Stimulated activated CD4-positive, alpha-beta T cell treated with anti-CD3 and anti-CD28 coated beads, TNF-alpha, amount 100 ng/mL, for 1 hour (primary cell): ENCODE measurements at places on chromosomes 5 and 9.

DNA sequence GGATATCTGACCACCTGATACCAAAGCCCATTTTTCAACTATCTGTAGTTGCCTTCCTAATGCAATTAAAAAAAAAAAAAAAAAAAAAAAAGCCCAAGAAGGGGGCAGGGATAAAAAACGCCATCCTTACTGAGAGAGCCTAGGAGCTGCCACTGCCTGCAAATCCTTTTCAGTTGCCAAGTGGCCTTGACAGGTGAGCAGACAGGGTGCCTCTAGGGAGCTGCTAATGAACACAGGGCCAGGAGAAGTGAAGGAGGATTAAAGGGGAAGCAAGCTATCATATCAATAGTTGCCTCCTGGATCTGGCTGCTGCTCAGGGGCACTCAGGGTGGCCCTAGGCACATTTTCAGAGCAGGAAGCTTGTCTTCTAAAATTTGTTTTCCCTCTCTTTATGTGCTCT lies 547.4 kb downstream of the TLE1 start:
- DNase-seq = no peak

DNA sequence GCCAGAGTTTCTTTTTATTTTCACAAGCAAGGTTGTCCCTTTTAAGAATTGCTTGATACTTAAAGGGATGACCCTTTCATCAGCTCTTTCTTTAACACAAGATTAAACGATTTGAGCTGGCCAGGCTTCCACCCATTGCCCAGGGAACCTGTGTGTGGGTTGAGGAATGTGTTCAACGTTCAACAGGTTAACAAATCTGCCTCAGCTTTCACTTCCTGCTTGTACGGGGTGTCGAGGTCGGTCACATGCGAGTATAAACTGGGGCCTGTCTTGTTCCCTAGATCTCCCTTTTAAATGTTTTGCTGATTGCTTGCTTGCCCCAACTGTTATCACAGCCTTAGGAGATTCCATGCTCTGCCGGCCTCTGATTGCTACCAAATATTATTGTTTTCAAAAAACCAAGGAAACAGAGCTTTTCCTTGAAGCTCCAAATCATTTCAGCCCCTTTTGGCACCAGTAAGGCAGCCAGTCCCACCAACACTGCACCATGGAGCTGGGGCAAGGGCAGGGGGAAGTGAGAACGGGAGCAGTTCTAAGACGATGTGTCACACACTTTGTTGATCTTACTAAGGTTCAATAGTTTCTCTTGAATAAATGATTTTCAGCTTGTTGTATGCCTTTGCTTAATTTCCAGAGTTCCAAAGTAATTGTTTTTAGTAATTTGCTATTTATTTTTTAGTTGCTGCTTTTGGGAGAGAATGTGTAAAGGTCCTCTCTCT lies 10.7 kb upstream of the CLK4 start:
- no peak for DNase-seq

GRCh38 chr5:126066836-126067235 lies 356.4 kb upstream of the GRAMD2B start:
- no peak for DNase-seq

GRCh38 chr5:157306081-157306480 lies 40.2 kb downstream of the CYFIP2 start:
- DNase-seq = no peak

DNA sequence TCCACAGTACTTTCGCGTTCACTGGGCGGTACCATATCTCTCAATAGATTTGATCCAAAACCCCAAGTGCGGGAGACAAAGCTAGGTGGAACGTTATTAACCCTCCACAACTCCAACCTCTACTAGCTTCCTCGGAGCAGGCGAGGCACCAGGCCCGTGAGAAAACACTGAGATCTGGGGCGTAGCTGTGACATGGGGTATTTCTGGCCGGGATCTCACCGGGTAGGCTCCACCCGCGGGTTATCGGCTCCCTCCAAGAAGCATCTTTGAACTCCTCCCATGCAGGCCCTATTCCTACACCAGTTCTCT lies 350 bp upstream of the SLC25A46 start:
- no peak for DNase-seq

DNA sequence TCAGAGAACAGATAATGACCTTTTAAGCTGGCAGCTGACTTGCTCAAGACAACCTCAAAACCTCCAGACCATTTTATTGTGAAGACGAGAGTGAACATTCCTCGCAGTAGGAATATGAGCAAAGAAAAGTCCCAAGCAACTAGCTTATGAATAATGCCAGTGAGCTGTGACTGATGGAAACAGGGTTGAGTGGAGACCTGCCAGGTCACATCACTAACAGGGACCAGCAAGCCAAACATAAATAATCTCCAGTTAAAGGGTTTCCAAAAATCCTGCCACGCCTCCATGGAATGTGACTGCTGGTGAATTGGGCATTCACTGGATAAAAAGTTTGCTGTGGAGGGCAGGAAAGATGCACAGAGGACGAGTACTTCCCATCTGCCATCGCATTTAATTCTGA lies 185.4 kb downstream of the CRB2 start:
- DNase-seq = no peak

GRCh38 chr5:62310426-62311143 lies 4.6 kb downstream of the KIF2A start:
- DNase-seq = no peak

DNA sequence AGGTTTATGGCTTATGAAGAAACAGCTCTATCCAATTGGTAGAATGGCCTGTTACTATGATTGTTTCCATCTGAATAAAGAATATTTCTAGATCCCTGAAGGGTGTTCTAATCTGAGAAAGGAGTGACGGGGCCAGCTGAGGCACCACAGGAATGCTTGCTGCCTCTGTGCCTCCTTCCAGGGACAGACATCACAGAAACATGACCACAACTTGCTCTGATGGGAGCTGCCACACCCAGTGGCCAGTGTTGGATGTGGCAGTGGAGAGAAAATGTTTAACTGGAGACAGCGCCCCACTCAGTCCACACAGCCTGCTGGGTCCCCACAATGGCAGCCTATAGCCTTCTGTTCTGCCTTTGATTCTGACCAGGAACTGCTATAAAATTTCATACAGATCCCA lies 38.6 kb upstream of the TESK1 start:
- DNase-seq = no peak

GRCh38 chr5:134084570-134084969 lies 29.9 kb upstream of the TCF7 start:
- DNase-seq = no peak

GRCh38 chr5:15334551-15335266 lies 165.3 kb upstream of the FBXL7 start:
- no peak for DNase-seq

GRCh38 chr5:67262206-67262605 lies 65.6 kb upstream of the CD180 start:
- DNase-seq = no peak

DNA sequence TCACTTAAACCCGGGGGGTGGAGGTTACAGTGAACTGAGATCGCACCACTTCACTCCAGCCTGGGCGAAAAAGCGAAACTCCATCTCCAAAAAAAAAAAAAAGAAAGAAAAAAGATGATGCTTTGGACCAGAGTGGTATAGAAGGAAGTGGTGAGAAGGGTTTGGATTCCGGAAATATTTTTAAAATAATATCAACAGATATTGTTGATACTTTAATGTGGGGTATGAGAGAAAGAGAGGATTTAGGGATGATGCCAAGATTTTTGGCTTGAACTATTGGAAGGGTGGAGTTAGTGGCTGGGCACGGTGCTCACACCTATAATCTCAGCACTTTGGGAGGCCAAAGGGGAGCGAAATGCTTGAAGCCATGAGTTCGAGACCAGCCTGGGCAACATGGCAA lies 49.6 kb upstream of the PLIN2 start:
- DNase-seq = no peak

- DNase-seq = no peak
Measured at GRCh38 chr9:135728436-135729110, 26.6 kb downstream of the KCNT1 start.

DNA sequence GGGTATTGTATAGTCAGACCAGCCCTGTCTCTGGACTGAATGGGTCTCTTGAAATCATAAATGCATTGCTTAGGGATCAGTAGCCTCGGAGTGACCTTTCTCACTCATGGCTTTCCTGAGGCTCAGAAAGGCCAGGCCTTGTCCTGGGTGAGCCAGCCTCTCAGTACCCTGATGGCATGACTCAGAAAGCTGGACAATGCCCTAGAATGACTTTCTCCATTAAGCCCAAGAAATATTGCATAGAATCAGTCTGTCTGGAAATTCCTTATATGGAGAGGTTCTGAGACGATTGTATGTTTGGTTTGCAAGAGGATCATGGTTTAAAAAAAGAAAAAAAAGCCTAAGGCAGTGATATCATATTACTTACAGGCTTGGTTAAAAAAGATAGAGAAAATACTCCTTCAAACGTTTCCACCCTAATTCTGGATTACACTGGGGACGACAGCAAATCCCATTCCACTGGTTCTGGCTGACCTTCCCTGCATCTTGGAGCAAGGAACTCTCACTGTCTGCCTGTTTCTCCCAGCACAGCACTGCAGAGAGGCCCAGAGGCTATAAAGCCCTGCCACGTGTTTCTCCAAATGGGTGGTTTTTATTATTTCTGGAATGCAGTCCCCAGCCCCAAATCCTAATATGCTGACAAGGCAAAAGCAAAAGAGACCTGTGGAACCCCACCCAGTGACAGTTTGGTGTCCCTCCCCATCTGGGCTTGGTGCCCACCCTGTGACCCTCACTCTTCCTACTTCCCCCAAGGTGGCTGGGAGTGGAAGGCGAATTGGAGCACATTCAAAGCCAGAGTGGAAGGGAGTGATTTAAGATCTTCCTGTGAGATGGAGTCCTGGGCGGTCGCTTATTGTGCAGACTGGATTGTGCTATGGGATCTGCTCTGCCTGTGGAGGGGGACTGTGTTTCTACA lies 34.4 kb downstream of the MAP1B start:
- no peak for DNase-seq

DNA sequence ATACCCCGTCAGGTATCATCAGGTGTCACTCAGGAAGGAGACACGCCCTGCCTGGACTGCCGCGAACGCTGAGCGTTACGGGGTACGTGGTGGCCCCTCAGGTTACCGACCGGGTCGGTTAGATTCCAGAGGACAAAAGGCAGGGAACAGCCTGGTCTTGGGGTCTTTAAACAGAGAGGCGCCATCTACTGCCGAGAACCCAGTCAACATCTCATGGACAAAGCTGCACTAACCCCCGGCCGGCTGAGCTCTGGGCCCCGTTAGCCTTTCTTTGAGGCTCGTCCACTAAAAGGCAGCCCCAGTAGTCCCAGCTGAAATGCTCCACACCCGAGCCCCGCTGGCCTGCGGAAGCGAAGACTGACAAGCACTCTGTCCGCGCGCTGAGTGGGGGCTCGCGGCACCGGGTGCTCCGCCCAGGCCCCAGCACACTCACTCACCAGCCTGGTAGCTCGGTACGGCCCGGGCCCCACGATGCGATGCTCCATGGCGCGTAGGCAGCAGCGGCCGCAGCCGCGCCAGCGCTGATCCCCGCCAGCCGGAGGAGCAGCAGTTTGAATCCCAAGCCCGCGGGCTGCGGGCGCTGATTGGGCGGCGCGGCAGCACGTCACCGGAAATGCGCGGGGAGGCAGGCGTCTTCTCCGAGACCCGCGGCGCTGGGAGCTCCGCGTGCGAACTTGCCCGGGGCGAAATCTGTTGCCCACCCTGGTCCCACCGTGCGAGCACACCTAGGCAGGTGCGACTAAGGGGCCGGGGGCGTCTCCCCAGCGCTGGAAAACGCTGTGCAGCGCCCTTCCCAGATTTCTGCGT lies at the start of gene DEPDC1B:
DEPDC1B (minus strand) TSS at position 558 of the 807 bp plus-strand sequence; CDS start at position 485, 73 bp downstream.
- peak; percentile 80 for DNase-seq

DNA sequence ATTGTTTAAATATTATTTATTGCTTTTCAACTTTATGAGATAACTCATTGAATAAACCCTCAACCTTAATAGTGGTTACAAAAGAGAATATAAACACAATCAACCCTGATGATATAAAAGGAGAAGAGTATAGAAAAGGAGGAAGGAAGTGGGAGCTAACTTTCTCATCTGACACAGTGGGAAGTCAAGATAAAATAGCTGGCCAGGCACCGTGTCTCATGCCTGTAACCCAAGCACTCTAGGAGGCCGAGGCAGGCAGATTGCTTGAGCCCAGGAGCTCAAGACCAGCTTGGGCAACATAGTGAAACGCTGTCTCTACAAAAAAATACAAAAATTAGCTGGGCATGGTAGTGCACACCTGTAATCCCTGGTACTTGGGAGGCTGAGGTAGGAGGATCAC lies 93.5 kb downstream of the PPP2R2B start:
- DNase-seq = no peak

DNA sequence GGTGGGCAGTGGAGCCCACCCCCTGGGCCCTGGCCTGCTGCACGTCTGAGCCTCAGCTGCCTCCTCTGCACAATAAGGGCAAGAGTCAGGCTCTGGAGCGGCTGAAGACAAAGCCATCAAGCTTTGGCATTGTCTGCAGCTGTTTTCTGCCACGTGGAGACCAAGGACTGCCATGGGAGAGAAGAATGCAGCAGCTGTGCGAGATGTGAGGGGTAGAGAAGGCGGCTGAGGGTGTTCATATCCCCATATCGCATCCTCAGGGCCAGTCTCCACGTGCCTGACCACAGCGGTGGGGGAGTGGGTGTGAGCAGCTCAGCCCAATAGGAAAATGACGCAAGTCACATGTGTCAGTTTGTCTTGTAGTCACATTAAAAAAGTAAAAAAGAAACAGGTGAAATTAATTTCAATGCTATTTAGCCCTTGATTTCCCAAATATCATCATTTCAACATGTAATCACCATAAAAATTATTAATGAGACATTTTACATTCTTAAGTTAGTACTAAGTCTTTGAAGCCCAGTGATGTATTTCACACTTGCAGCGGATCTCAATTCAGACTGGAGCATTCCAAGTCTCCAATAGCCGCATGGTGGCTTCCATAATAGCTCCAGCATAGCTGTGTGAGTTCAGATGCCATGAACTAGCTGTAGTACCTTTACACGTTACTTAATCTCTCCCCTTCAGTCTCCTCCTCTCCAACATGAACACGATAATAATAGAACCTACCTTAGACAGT lies 6.6 kb downstream of the C1QTNF2 start:
- DNase-seq = no peak

GRCh38 chr5:57334475-57334874 lies 148.1 kb downstream of the ACTBL2 start:
- no peak for DNase-seq

- DNase-seq = no peak
Measured at GRCh38 chr5:5795074-5795771, 372.7 kb downstream of the ICE1 start.

- DNase-seq = no peak
Measured at GRCh38 chr9:130885484-130886375, 10.9 kb downstream of the QRFP start.

DNA sequence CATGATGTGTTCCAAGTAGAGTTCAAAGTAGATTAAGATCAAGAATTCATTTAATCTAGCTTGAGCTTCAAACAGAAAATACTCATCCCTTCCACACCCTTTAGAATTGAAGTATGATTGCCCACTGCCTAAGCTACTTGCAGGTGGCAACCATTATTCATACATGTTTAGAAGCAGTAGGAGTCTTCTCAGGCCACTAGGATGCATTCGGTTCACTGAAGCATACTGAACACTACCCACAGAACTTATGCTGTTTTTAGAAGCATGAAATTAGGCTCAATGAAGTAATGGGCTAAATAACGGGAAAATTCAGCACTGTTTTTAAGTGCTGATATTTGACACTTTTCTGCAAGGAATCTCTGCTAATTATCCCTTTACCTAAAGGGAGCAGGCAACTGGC lies 263.4 kb downstream of the DEPDC1B start:
- no peak for DNase-seq

GRCh38 chr5:95949810-95950209 lies 11.8 kb downstream of the ELL2 start:
- DNase-seq = no peak
